ENCODE measurements at places on chromosomes 6 and 20. TPM values are rescaled to one million over a fixed set of nuclear protein-coding genes. Genes with fewer than 3 reads are reported as not detected.

The ERGIC3 gene
- 238 TPM for total RNA-seq

The TFAP2A gene
- total RNA-seq, result 16.4 TPM

The FRK gene
- 1.5 TPM for total RNA-seq

The OR2H1 gene
- not detected for total RNA-seq

The ROMO1 gene
- total RNA-seq, result 326 TPM

The HLA-DRB1 gene
- not detected for total RNA-seq

The OPN5 gene
- not detected for total RNA-seq

The SNRPB gene
- 866 TPM for total RNA-seq
